CD8-positive, alpha-beta memory T cell (primary cell): ENCODE measurements at places on chromosomes 11 and 22. TPM values are rescaled to one million over a fixed set of nuclear protein-coding genes. Genes with fewer than 3 reads are reported as not detected.

OR9G1 gene
- not detected for total RNA-seq

DNA sequence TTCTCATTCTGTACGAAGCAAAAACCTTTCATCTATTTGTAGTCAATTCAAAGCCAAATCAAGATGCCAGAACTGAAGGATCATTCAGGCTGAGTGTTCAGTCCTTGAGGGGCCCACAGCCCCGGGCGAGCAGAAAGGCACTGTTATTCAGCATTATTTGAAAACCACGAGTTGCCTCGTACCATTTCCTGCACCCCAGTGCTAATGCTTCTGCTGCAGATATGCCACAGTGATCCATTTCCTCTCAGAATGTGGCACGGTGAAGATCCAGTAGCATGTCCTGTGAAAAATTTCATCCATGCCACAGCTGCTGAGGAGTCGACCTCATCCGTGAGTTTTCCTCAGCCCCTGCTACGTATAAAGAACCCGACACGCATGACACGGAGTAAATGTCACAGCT lies 85.4 kb downstream of the OSBP2 start:
- no peak for DNase-seq

DNA sequence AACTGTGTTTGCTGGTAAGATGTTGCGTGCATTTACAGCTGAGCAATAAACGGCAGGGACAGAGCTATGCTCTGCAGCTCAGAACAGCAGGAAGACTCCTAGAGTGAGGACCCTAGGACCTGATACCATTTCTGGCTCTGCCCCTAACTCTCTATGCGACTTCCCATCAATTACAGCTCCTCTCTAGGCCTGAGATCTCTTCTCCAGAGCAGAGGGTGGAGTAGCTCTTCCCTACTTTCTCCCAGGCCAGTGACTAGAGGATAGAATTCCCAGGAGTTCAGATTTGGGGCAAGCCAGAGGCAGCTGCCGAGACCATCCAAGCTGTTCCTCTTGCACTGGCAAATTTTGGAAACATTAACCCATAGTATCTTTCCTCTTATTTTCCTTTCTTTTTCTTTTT lies 12.8 kb upstream of the SCGB1A1 start:
- DNase-seq: no peak

C11orf87 gene
- total RNA-seq: not detected

GRCh38 chr11:120068114-120068573 lies 69.8 kb downstream of the TRIM29 start:
- no peak for DNase-seq

ZW10 gene
- 21.3 TPM for total RNA-seq
